A172 (cell line): ENCODE measurements at places on chromosomes 7 and 10. TPM values are rescaled to one million over a fixed set of nuclear protein-coding genes. Genes with fewer than 3 reads are reported as not detected.

Gene RAB19
- total RNA-seq = not detected in 2 replicates

Gene TRIL
- not detected in 2 replicates for total RNA-seq

Gene PSTK
- 2.0 and 8.3 TPM in 2 replicates for total RNA-seq

Gene TMEM139
- 3.0 and 6.2 TPM in 2 replicates for total RNA-seq

Gene AASS
- 18.9 and 22.0 TPM in 2 replicates for total RNA-seq

Gene OGDHL
- 3.5 and 3.6 TPM in 2 replicates for total RNA-seq

Gene SLC4A2
- total RNA-seq = 195 and 238 TPM in 2 replicates

Gene FRMD4A
- 21.2 and 24.1 TPM in 2 replicates for total RNA-seq

Gene C7orf57
- total RNA-seq = 0.62 and 1.6 TPM in 2 replicates

Gene FAM25C
- not detected in 2 replicates for total RNA-seq

Gene AGFG2
- total RNA-seq = 6.8 and 8.8 TPM in 2 replicates

Gene OR2A7
- total RNA-seq = not detected in 2 replicates

Gene C10orf62
- 0.38 TPM in 1 of 2 replicates, not detected in the other for total RNA-seq

Gene PRRT4
- 0.10 and 1.6 TPM in 2 replicates for total RNA-seq

Gene ARHGEF35
- not detected in 2 replicates for total RNA-seq

DNA sequence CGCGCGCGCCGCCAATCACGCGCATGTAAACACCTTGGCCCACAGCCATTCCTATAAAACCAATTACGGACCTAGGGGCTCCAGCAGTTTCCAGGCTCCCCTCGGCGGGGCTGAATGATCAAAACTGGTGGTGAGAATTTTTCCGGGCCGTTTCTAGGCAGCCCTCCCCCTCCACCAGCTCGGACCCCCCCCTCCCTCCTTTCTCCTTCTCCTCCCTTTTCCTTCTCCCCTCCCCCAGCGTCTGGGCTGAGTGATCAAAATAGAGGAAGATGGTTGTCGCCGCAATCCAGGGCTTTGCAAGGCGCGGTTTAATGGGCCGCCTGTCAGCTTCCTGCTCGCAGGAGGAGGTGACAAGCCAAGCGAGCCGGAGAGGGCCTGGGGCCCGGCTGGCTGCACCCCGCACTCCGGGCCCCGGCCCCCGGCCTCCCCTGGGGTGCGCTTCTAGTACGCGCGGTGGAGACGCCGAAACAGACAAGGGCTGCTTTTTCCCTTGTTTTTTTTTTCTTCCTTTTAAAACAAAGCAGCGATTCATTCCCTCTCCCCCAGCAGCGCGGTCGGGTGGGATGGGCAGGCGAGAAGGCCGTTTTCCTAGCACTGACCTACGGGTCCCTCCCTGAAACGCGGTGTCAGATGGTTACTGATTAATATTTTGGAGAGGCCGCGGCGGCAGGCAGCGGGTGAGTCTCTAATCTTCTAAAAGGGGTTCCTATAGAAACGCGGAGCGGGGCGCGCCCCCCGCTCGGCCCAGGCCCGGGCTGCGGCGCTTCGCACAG lies 528 bp upstream of the TNRC18 start:
- DNase-seq = peak; percentile 99

GRCh38 chr7:132206594-132206993 lies 369.7 kb downstream of the PLXNA4 start:
- no peak for DNase-seq

DNA sequence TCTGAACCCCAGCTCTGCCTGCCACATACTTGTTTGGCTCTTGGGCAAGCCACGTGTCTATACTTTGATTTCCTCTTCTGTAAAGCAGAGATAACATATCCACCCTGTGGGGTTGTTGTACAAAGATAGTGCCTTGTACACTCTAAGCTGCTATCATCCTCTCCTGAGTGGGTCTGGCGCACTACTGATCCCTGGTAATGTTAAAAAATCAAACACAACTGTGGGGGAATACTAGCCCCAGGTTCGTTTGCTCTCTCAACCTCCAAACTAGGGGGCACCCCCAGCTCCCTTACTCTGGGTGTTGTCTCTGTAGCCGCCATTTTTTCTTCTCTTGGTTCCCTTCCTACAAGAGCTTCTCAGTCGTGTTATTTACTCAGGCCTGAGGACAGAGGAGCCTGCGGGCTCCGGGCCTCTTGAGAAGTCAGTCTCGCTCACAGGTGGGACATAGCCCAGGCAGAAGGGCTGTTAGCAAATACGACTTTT lies 1.0 kb downstream of the POLM start:
- no peak for DNase-seq

DNA sequence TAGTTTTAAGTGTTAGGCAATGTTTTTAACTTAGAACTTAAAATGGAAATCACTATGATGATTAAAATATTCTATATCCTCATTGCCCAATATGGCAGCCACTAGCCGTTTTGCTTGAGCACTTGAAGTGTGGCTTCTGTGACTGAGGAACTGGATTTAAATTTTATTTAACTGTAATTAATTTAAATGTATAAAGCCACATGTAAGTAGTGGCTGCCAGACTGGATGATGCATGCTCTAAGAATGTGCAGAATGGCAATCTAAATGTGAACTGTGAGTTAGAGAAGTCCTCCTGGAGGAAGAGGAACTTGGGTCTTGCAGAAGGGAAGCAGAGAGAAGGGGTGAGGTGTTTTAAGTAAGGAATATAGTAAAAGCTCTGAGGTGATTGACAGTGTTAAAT lies 451.4 kb downstream of the SUGCT start:
- DNase-seq = peak; percentile 76

GRCh38 chr10:87668324-87669074 lies 8.8 kb downstream of the PAPSS2 start:
- DNase-seq = no peak

DNA sequence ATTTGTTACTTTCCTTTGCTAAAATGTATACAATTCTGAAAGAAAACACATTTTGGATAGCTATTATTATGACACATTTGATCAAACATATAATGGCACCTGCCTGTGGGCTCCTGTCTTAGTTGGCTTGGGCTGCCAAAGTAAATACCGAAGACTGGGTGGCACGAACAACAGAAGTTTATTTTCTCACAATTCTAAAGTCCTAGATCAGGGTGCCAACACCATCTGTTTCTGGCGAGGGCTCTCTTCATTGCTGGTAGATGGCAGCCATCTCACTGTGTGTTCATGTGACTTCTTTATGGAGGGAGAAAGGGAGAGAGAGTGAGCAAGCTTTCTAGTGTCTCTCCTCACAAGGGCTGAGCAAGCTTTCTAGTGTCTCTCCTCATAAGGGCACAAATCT lies 195.8 kb upstream of the FAM3C start:
- no peak for DNase-seq

- DNase-seq = no peak
These were observed 352.7 kb downstream of the DNAJB6 start for GRCh38 chr7:157689269-157690057.

DNA sequence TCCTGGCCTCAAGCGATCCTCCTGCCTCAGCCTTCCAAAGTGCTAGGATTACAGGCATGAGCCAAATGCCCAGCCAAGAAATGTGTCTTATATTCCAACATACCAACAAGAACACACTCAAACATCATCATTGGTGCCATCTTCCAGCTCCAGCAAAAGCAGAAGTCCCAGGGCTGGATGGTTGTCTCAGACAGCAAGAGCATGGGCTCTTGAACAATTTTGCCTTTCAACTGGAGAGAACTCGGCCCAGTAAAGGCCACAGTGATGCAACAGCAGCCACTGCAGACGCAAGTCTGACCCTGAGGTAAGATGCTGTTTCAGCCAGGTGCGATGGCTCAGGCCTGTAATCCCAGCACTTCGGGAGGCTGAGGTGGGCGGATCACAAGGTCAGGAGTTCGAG lies 52.8 kb upstream of the NFE2L3 start:
- DNase-seq = no peak

- no peak for DNase-seq
These were observed 279.5 kb upstream of the AUTS2 start for GRCh38 chr7:69318794-69319193.

GRCh38 chr10:94052866-94053791 lies 59.4 kb downstream of the PLCE1 start:
- DNase-seq = no peak

- no peak for DNase-seq
These were observed 258.1 kb upstream of the C7orf33 start for GRCh38 chr7:148332191-148333186.

- peak; percentile 38 for DNase-seq
These were observed 46.5 kb downstream of the FAM171A1 start for GRCh38 chr10:15324611-15325010.

GRCh38 chr10:42933448-42934340 lies 143.2 kb upstream of the RET start:
- no peak for DNase-seq

DNA sequence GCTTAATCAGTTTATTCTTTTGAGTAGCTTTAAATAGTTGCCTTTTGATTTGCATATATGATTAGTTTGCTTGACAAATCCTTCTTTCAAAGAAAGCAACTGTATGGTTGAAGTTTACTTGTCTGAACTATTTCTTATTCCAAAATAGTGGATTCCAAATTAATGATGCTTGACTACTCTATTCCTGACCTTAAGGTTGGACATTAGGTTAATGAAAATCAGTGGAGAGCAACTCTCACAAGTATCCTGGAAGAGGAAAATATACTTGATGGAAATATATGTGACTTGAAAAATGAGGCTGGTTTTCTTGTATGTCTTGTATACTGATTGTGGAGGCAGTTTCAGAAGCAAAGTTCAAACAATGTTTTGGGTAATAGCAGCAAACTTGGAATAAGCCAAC lies 369.2 kb upstream of the PODXL start:
- no peak for DNase-seq

DNA sequence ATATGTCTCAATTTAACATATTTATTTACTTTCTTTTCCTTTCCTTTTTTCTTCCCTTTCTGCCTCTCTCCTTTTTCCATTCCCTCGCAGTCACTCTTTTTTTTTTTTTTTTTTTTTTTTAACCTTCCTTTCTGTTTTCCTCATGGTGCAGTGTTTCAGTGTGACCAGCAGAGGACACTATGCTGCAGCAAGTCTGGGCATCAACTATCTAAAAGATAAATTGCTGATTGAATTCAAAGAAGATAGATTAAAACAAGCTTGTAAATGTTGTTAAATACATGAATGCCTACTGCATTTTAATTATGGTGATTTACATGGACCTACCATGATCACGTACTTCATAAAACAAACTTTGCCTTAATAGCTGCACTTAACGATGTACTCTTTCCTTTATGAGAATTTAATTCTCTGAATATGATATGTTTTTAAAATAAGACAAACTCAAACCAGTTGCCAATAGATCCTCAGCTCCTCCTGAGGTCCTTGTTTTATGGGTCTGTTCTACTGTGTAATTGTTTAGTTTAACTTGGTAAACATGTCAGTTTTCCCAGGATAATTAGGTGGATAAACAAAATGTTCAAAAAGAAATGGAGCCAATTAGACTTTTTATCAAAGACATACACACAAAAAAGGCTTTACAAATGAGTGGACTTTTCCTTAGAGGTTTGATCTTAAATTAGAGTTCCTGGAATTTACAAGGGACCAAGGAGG lies 101.0 kb upstream of the AGR3 start:
- DNase-seq = peak; percentile 52

- DNase-seq = peak; percentile 39
These were observed 1.2 kb downstream of the PTEN start for GRCh38 chr10:87864496-87865059.

GRCh38 chr10:133293810-133294119 lies 14.9 kb downstream of the TUBGCP2 start:
- no peak for DNase-seq

DNA sequence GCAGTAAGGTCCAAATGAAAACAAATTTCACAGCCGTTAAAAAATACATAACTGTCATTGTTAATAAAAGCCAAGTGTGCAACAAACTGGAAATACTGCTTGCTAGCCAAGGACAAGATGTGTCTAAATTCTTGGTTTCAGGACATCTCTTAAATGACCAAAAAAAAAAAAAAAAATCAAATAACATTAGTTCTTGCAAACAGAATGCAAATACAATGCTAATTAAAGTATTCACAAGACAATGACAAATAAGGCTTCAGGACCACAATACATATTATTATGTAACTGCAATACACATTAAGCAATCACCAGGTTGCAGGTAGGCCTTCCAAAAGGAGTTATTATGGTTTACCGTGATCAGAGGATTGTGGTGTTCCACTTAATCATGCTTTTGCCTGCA lies 3.6 kb downstream of the ARHGAP21 start:
- no peak for DNase-seq

GRCh38 chr10:100009283-100009792 lies 409 bp downstream of the DNMBP start:
- peak; percentile 18 for DNase-seq

- no peak for DNase-seq
These were observed 57.9 kb downstream of the PRF1 start for GRCh38 chr10:70544431-70545340.

- DNase-seq = no peak
These were observed 2.3 kb upstream of the SLC16A9 start for GRCh38 chr10:59711871-59712494.

GRCh38 chr10:90856964-90857634 lies 740 bp downstream of the HTR7 start:
- no peak for DNase-seq

DNA sequence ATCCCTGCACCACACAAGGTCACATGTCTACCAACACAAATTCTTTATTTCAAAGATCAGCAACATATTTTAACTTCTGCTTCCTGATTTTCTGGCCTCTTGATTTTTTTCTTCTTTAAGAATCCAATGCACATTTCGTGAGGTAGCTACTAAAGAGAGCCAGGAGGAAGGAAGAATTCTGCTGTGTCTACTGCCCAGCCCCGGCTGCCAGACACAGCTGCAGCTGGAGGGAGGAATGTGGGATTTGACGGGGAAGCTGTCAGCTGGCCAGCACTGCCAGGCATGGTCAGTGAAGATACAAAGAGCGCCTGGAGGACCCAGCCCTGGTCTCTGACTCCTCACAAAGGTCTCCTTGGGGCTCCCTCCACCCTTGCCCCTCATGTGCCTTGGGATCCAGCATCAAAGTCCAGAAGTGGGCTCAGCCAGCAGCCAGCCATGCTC lies 6.9 kb upstream of the AOC1 start:
- no peak for DNase-seq

- DNase-seq = no peak
These were observed 12.4 kb downstream of the NET1 start for GRCh38 chr10:5424751-5425150.

DNA sequence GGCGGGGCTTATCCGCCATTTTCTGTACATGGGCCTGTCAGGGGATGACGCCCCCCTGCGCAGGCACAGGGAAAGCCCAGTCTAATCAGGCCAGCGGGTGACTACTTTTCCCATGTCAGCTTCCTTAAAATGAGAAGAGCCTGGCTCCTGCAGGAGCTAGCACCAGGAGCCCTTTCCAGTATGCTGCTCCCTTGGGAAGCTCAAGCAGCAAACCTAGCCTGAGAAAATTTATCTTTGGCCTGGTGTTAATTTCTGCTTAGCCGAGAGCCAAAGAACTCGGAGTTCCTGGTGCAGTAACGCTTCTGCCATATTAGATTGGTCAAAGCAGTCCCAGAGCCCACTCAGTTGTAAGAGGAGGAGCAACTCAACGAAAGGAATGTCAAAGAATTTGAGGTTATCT lies 239.0 kb upstream of the PHYHIPL start:
- no peak for DNase-seq
